ENCODE measurements at places on chromosomes 3 and 15.

DNA sequence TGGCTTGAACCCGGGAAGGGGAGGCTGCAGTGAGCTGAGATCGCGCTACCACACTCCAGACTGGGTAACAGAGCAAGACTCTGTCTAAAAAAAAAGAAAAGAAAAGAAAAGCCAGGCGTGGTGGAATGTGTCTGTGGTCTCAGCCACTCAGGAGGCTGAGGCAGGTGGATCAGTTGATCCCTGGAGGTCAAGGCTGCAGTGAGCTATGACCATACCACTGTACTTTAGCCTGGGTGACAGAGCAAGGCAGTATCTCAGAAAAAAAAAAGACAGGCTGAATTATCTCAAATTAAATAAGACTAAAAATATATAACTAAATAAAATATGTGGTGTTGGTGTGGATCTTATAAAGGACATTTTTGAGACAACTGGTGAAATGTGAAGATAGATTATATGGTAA is 20.6 kb downstream of the SMARCC1 start:
- DNase-seq, result no peak

GRCh38 chr3:125054449-125055329 is 1.1 kb downstream of the HEG1 start:
- no peak for DNase-seq

GRCh38 chr3:34068505-34068904 is 270.1 kb downstream of the PDCD6IP start:
- DNase-seq, result no peak

DNA sequence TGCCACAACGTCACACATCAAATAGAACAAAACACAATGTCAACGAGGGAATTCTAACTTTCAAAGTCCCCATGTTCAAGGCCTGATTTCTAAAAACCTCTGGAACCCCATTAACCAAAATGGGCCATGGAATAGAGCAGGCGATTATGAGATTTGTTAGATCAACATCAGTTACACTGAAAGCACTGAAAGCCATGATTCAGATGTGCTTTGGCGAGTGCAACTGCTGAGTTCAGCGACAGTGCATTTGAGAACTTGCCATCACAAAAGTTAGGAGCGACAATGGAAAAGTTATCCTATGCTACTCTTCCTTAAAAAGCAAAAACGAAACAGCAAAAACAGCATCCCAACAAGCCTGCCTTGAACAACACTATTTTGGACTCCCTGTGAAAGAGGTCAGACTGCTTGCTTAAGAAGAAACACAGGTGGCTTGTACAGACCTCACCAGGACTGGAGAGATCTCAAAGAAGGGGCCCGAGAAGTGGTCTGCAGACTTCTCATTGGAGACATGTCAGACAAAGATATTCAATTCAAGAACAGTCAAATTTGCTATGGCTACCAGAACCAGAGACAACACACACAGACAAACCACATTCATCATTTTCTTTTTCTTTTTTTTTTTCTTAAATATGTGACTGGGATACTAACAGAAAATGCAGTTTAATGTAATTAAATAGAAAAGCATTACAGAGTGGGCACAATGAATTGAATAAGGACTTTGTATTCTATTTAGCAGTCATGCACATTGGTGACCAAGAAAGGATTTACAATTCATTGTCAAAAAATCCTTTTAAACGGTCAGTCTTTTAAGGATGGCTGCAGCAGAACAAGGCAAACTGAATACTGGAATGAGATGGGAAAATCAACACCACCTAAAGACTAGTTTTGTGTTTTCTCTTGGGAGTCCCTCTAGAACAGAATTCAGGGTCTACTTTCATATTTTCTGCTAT is 20.9 kb downstream of the UQCC5 start:
- DNase-seq, result no peak

DNA sequence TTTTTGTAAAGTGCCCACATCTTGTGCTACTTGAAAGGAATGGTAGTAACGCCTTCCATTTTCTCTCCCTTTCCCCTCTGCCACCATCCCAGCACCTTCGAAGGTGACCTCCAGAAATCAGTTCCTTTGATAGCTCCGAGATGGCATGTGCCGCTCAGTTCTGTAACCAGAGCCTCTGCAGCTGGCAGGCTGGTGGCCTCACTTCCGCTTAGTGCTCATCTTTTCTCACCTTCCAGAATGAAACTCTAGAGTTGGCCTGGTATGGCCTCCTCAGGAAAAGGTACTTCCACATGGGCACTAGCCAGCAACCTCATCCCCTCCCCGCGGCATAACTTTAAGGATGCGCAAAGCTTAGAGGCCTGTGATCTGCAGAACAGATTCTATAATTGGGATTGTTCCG is 38.8 kb downstream of the ETV5 start:
- no peak for DNase-seq

DNA sequence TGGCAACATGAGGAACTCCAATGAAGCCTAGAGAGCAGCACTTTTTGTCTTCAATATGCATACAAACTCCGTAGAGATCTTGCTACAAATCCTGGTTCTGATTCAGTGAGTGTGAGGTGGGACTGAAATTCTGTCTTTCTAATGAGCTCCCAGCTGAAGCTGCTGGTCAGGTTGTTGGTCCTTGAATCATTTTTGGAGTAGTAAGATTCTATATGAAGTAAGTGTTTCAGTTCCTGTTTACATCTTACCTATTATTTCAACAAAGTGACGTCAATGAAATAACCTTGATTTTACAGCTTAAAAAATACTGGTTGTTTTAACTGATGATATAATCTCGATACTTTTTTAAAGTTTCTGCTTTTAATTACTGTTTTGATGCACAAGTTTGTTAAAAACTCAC is 33.9 kb downstream of the SHQ1 start:
- DNase-seq, result no peak

GRCh38 chr15:68209272-68209671 is 4.1 kb upstream of the CALML4 start:
- DNase-seq, result no peak

DNA sequence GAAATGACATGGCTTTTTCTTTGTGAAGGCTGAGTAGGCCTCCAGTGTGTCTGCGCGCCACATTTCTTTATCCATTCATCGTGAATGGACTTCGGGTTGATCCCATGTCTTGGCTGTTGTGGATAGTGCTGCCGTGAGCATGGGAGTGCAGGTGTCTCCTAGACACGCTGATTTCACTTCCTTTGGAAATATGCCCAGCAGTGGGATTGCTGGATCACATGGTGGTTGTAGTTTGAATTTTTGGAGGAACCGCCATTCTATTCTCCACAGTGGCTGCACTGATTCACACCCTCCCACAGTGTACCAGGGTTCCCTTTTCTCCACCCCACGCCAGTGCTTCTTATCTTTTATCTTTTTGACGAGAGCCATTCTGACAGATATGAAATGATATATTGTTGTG is 171.7 kb downstream of the NSMCE3 start:
- DNase-seq, result no peak

DNA sequence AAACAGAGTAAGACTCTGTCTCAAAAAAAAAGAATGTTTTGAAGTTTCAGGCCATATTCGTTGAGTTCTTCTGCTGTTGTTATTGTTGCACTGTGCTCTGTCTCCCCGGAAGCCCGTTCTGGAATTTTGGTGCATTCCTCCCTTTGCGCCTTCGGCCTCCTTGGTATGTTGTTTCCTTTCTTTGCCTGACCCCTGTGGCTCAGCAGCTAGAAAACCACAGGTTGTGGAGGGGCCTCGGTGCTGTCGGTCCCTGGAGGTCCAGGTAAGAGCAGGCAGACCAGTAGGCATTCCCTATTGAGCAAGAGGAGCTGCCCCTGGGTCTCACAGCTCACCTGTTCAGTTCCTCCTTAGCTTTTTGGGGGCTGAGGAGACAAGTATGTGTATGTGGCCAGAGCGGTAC is 51.0 kb upstream of the DLG1 start:
- DNase-seq, result no peak

- no peak for DNase-seq
Measured at GRCh38 chr3:157409516-157409915, 27.1 kb upstream of the PTX3 start.

GRCh38 chr3:147049821-147050220 is 356.5 kb downstream of the ZIC4 start:
- no peak for DNase-seq

GRCh38 chr3:74584782-74585181 is 29.7 kb downstream of the CNTN3 start:
- no peak for DNase-seq

DNA sequence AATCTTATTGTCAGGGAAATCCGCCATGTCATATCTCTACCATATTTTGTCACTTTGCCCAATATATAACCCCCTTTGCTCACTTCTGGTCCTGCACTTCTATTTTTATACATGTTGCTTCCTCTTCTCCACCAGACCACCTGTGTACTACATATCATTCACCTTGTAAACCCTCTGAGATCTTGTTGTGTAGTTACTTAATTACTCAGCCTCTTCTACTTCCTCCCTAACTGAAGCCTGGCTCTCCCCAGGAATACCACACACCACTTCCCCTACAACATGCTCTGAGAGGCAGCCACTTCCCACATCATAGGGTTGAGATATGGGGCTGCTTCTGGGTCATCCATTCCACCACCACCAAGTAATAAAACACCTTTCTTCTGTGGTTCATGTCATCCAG is 10.0 kb downstream of the HEXA start:
- DNase-seq, result no peak

DNA sequence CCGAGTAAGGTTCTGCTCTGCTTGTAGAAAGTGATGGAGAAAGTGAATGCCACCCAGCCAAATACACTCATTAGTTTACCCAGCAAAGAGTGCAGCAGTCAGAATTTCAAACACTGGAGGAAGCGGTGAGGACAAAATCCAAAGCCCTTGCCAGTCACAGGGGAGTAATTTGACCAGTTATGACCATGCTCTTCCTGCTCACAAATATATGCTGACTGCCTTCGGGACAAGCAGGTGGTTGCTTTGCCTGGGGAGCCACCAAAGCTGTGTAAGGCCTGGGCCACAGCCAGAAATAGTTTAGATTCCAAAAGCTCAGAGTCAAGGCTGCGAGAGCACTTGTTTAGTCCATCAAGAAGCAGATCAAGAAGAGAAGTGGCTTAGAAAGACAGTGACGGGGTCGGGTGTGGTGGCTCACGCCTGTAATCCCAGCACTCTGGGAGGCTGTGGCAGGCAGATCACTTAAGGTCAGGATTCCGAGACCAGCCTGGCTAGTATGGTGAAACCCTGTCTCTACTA is 51.0 kb upstream of the ATP13A3 start:
- no peak for DNase-seq

- DNase-seq, result no peak
Measured at GRCh38 chr3:157115069-157116006, 44.6 kb downstream of the CCNL1 start.

GRCh38 chr3:121998030-121998580 is 23.9 kb downstream of the ILDR1 start:
- DNase-seq, result no peak

DNA sequence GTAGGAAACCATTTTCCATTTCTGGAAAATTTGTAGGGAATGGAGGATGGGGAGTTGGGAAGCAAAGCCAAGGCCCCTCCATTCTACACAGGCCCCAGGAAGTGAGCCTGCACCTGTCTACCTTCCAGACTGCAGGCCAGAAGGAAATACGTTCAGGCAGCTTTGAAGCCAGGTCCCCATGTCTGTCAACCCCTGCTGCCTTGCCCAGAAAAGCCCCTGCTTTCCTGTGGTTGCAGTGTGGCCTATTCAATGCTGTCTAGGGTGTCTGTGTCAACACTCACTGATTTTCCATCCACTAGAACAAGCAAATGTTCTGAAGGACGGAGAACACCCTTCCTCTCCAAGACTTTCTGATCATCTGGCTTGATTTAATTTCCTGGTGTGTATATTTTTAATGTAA is 281.9 kb downstream of the TLE3 start:
- no peak for DNase-seq

- DNase-seq, result no peak
Measured at GRCh38 chr3:187290503-187290902, 1.0 kb downstream of the MASP1 start.

DNA sequence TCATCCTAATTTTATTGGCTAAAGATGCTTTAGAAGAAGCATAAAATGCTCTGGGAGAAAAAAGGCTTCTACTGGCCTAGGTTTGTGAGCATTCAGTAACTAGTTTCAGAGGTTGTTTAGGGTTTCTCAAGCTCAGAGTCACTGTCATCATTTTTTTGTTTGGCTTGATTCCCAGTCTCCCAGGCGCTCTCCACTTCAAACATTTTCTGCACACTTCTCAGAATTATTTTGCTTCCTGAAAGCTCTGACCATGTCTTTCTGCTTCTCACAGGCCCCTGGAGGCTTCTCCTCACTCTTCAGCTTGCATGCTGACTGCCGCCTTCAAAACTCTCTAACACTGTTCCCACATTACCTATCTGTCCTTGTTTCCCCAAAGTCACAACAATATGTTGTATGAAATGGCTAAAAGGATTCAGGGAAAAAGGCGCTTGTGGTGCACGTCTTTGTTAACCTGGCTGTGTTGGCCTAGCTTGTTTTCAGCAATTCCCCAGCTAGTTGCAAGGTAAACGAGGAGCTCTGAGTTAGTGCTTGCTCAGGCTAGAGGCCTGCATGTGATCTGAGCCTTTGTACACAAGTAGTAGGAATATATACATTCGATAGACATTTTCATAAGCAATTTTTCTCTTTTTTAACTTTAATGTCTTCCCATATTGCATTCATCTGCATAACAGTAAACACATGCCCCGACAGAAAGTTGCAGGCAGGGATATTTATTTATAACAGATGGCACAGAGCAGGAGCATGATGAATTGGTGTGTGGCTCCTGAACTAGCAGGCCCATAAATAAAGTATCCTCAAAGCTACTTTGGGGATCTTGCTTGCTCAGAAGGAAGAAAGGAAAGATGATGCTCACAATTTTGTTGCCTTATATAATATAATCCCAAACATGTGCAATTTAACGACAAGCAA is 129.2 kb upstream of the DPH6 start:
- DNase-seq, result no peak

DNA sequence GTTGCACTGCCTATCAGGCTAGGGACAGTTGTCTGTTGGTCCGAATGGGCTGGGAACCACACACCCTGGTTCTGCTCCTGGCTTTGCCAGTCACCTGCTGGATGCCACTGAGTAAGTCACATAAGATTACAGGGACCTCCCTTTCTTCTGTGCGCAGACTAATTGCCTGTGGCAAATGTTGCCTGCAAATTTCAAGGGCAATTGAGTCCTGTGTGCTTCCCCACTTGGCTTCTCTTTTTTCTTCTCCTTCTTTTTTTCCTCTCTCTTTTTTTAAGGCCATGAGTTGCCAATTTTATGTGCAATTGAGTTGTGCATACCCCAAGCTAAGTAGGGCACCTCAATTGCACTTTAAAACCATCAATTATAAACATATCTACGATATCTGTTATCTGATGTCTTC is 963.4 kb downstream of the MCTP2 start:
- DNase-seq, result no peak

GRCh38 chr3:53137835-53138446 is 7.7 kb upstream of the RFT1 start:
- no peak for DNase-seq

- no peak for DNase-seq
Measured at GRCh38 chr15:42069496-42070278, 24.7 kb downstream of the PLA2G4D start.

DNA sequence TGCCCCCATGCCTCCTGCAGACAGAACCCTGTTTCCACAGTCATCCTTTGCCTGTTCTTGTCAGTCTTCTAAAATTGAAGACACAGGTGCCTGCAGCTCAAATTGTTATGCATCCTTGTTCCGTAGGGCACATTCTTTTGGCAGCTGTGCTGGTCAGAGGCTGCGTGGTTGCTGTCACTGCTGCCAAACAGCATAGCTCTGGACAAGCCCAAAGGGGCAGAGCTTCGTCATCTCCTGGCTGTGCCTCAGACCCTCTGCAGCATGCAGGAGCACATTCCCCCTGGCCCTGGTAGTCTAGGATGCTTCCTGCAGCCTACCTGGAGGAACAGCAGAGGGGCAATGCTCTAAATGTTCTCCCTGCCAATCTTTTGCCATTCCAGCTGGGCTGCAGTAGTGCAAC is 2.1 kb upstream of the FBXL22 start:
- no peak for DNase-seq

All from left renal cortex interstitium (tissue), 4 donors.